ENCODE measurements at places on chromosomes 3 and 15. TPM values are rescaled to one million over a fixed set of nuclear protein-coding genes. Genes with fewer than 3 reads are reported as not detected.
A peak's percentile ranks its signal among the peaks of the same experiment; 100 is the strongest.

Gene MME
- 95.4 TPM for total RNA-seq

Gene BFSP2
- not detected for total RNA-seq

Gene DUOXA2
- total RNA-seq: not detected

Gene SH2D7
- total RNA-seq: not detected

Gene KLHL6
- 0.29 TPM for total RNA-seq

Gene LRTM1
- total RNA-seq: not detected

Gene KBTBD8
- total RNA-seq: 1.9 TPM

Gene ANKRD63
- not detected for total RNA-seq

Gene TBC1D5
- total RNA-seq: 29.1 TPM

Gene TOP2B
- 71.5 TPM for total RNA-seq

Gene CHRNB4
- total RNA-seq: not detected

Gene IL5RA
- not detected for total RNA-seq

GRCh38 chr3:127156338-127157050 lies 36.4 kb upstream of the PRR23E start:
- no peak overlapping the region for H3K4me3 ChIP-seq
- no peak overlapping the region for H3K27ac ChIP-seq
- H3K27me3 ChIP-seq: peaks cover 14% of the 10 kb centered on the region
- H3K4me1 ChIP-seq: no peaks in the 10 kb centered on the region

DNA sequence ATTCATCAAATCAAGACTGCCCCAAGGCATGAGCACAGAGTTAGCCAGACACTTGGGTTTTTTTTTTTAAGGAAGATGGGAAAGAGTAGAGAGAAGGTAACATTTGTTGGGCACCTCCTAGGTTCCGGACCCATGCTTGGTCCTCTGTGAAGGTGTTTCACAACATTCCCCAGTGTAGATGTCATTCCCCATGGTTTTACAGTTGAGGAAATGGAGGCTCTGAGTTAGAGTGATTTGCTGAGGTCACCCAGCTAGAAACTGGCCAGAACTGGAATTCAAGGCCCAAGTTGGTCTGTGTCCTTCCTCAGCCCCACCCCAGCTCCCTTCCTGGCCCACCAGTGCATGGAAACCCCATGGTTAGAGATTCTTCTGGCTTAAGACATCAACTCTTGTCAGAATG lies 19.9 kb downstream of the WNT7A start:
- no peak for DNase-seq
- H3K36me3 ChIP-seq: no peaks in the 10 kb centered on the region
- H3K27me3 ChIP-seq: peaks cover 12% of the 10 kb centered on the region
- no peak overlapping the region for H3K4me3 ChIP-seq
- H3K27ac ChIP-seq: no peak overlapping the region
- H3K4me1 ChIP-seq: no peaks in the 10 kb centered on the region

- H3K36me3 ChIP-seq: no peaks in the 10 kb centered on the region
- peaks cover 33% of the 10 kb centered on the region for H3K4me1 ChIP-seq
- H3K4me3 ChIP-seq: no peak overlapping the region
Measured at GRCh38 chr3:61901986-61902385, 340.6 kb downstream of the PTPRG start.

GRCh38 chr15:95558131-95558530 lies 772.4 kb upstream of the NR2F2 start:
- H3K27me3 ChIP-seq: no peaks in the 10 kb centered on the region
- H3K4me3 ChIP-seq: no peak overlapping the region
- no peak for DNase-seq
- H3K4me1 ChIP-seq: no peaks in the 10 kb centered on the region
- no peaks in the 10 kb centered on the region for H3K36me3 ChIP-seq

- no peaks in the 10 kb centered on the region for H3K4me1 ChIP-seq
- no peak overlapping the region for H3K4me3 ChIP-seq
- peaks cover 41% of the 10 kb centered on the region for H3K36me3 ChIP-seq
- H3K27ac ChIP-seq: no peak overlapping the region
- DNase-seq: no peak
Measured at GRCh38 chr3:127572186-127572585, 18.3 kb downstream of the TPRA1 start.

DNA sequence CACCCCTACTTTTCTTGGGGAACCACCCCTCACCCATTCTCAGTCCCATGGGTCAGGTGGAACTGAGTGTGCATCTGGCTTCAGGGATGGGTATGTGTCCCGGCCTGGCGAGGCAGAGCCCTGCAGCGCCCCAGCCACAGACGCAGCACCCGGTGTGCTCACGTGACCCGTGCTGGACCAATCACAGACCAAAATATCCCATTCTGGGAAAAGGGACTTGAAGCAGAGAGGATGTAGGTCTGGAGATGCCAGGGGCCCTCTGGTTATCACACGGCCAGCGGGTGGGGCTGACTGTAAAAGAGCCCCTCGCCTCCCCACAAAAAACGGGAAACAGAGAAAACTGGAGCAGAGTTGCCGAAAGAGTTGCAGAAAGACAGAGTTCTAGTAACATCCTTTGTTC lies 138.0 kb upstream of the RAD18 start:
- H3K27ac ChIP-seq: no peak overlapping the region
- H3K36me3 ChIP-seq: no peaks in the 10 kb centered on the region
- H3K27me3 ChIP-seq: no peaks in the 10 kb centered on the region

DNA sequence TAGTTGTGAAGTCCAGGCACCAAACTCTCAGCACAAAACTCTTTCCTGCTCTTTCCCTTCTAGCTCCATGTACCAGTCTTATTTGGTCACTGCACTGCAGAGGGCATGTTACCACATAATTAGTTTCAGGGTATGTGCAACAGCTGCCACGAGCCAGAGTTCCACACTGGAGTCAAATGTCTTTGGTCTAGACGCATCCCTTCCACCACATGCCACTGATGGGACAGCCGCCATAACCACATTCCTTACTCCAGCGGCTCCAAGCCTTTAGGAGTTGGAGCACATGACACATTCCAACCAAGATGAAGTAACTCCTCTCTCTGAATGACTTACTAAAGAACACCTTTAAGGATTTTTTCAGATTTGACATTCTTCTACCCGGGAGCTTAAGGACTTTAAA lies 153.4 kb downstream of the ERC2 start:
- no peak overlapping the region for H3K4me3 ChIP-seq
- H3K4me1 ChIP-seq: peaks cover 7% of the 10 kb centered on the region
- no peaks in the 10 kb centered on the region for H3K27me3 ChIP-seq
- no peaks in the 10 kb centered on the region for H3K36me3 ChIP-seq
- H3K27ac ChIP-seq: no peak overlapping the region

DNA sequence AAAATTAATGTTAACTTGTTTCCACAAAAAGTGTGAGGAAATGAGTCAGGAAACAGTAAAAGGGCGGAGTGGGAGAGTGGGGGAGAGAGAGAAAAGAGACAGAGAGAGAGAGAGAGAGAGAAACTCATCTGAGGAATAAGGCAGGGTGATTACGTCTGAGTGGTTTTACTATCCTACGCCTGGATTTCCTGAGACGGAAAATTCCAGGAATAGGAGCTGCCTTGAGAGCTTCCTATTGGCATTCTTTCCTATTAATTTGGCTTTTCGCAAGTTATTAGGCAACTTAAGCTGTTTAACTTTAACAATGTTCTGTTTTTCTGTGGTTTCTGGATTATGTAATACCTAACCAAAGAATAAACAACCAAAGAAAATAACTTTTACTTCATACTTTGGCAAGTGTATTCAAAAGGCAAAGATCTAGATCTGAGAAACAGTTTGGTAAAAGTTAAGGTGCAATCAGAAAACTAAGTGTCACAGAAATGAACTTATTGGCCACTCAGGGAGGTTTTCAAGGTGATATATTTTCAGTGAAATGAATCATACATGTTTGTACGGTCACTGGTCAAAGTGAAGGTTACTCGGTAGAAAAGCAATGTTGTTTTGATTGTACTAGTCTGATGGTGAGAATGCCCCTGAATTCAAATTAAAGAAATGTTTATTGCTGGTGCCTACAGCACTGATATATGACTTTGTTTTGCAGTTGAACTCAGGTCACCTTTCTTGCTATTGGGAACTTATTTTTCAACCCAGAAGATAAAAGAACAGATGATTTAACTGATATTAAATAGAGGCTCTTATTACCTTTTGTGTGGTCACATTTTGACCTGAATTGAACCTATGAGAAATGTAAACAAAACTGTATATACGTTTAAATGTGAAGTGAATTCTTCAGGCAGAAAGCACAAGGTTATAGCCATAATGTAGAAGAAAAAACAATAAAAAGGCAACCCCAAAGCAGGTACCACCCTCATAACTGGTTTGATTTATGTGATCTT lies 39.9 kb upstream of the TNFSF10 start:
- no peaks in the 10 kb centered on the region for H3K36me3 ChIP-seq
- peaks cover 15% of the 10 kb centered on the region for H3K4me1 ChIP-seq
- no peak for DNase-seq
- peak overlapping the region; percentile 75 for H3K27ac ChIP-seq

DNA sequence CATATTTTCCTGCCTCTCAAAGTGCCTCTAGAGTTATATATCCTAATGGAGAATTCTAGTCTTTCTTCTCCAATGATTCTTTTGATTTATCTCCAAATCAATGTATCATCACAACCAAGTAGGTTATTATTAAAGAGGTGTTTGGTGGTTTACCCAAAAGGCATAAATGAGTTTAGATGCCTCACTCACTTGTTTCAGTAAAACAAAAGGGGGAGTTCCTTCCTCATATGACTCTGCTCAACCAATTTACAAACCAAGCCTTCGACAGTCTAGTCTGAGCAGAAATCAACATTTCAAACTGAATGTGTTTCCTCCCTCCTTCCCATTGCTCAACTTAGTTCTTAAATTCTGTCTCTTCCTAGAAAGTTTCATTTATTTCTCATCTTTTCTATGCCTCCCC lies 116.5 kb downstream of the TNIK start:
- no peaks in the 10 kb centered on the region for H3K36me3 ChIP-seq
- H3K27ac ChIP-seq: no peak overlapping the region
- DNase-seq: no peak

DNA sequence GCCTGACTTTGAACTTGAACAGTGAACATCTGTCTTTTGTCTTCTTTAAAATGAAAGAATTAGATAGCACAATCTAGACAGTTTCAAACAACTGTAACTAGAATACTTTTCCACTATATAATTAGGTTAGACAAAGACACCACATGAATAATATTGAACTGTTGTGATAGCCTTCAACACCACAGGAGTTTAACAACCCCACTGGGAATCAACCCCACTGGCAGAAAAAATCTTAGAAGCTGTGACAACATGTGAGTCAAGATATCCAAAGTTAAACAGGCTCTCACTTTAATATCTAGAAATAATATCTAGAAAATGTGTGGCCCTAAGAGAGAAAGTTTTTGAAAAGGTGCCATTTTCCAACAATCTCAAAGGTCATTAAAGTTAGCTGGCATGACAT lies 64.4 kb upstream of the PRICKLE2 start:
- no peak overlapping the region for H3K27ac ChIP-seq
- no peaks in the 10 kb centered on the region for H3K4me1 ChIP-seq
- no peaks in the 10 kb centered on the region for H3K27me3 ChIP-seq

GRCh38 chr3:10816019-10816862 lies at the start of gene SLC6A11:
SLC6A11 (plus strand) TSS chr3:10816228; CDS start chr3:10816266, 38 bp downstream.
- H3K36me3 ChIP-seq: no peaks in the 10 kb centered on the region
- peaks cover 19% of the 10 kb centered on the region for H3K27me3 ChIP-seq
- peak within 1 kb of the TSS; percentile 26 for H3K4me3 ChIP-seq
- no peak within 1 kb of the TSS for H3K27ac ChIP-seq
- DNase-seq: no peak

DNA sequence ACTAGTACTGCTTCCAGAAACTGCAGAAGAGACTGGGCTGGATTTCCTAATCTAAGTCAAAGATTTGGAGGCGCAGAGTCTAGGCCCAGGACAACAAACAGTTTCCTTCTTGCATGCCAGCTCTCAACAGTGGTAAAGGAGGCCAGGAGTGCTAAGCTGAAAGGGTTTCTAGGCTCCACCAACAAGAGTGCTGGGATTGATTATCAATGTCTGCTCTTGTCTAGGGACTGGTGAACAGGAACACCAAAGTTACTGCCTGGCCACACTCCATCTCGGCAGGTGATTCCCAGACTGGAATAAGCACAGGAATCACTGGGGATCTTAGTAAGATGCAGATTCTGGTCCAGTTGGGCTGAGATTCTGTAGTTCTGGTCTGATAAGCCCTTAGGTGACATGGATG lies 22.8 kb upstream of the FGD5 start:
- no peaks in the 10 kb centered on the region for H3K27me3 ChIP-seq
- DNase-seq: no peak
- no peaks in the 10 kb centered on the region for H3K36me3 ChIP-seq
- H3K4me1 ChIP-seq: no peaks in the 10 kb centered on the region

DNA sequence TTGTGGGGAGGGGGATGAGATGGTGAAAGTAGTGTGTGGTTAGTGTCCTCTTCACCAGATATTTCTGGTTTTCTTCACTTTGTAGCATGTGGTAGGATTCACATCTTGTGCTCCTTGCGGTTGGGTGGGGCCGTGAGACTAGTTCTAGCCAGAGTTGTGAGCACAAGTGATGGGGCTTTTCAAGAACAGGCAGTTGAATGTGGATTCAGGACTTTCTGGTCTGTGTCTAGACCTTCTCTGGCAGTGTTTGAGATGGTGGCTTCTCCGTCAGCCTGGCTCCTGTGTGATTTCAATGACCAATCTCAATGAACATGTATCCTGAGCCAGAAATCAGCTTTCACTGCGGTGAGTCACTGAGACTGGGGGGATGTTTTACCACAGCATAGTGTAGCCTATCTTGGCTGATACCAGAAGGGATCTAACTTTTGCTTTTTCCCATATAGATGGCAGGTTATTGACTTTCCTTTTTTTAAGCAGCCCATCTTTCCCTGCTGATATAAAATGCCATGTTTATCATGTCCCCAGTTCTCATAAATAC lies 82.6 kb downstream of the RPLP1 start:
- H3K36me3 ChIP-seq: no peaks in the 10 kb centered on the region
- H3K4me1 ChIP-seq: peaks cover 1% of the 10 kb centered on the region
- no peak for DNase-seq
- H3K4me3 ChIP-seq: no peak overlapping the region
